CD4-positive, alpha-beta T cell treated with Interleukin-4 for 4 hours (primary cell): ENCODE measurements at places on chromosomes 16 and 17.

DNA sequence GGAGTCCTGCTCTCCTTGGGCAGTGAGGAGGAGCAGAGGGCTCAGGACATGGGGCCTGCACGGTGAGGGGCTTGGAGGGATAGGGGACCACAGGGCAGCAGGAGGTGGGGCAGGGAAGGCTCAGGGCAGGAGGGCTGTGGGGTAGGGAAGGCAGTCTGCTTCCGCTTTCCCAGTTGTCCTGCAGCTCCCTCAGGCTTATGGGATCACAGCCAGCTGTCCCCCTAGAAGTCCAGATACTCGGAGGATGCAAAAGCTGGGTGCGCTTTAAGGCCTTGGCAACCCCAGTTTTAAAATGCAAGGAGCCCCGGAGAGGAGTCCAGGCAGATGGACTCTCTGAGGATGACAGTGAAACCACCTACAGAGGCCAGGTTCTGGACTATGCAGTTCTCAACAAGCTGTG, 299.1 kb upstream of the FOXF1 start:
- DNase-seq, result no peak

GRCh38 chr17:36859003-36859300, 78.3 kb upstream of the LHX1 start:
- DNase-seq, result no peak

DNA sequence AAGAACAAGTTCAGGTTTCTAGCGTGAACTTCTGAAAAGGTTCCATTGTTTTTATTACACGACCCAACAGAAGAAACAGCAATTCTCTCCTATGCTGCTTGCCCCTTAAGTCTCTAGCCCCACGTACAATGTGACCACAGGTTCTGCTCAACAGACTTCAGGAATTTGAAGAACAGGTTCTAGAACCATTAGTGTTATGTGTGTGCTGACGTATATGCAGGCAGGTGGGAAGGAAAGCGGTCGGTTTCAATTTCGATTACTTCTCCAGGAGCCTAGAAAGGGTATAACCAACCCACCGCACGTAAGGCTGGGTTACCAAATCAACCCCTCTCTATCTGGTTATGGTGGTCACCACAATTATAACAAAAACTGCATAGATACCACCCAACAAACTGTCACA, 39.4 kb downstream of the XPO6 start:
- DNase-seq, result no peak

- DNase-seq, result peak; percentile 62
These were observed 18.7 kb upstream of the ADGRG1 start for GRCh38 chr16:57609541-57610401.

DNA sequence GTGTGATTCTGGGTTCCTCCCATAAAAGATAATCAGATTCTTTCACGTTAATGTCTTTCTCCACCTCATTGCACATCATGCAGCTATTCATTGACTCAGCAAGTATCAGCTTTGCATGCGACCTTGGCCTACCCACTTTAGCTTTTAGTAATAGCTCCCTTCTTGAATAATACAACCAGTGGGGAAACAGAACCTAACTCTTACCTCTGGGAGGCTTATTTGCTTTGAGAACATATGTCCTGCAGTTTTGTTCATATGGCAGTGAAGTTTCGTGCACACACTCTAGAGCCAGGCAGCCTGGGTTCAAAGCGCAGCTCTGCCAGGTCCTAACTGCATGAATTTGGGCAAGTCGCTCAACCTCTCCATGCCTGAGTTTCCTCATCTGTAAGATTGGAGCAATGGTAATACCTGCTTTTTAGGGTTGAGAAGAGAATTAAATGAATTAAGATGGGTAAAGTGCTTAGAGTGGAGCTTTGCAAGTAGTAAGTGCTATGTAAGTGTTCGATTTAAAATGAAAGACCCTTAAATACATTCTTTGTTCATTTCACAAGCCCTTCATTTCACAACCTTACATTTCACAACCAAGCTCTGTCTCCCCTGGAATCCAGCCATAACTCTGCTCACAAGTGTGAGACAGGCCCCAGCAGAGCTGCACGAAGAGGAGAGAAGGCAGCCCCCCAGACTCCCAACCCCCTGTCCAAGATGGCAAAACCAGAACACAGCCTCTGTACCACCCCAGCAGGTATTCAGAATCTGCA, 29.3 kb downstream of the MAPT start:
- no peak for DNase-seq

GRCh38 chr17:64698725-64699124, 36.6 kb upstream of the SMURF2 start:
- DNase-seq, result no peak

- DNase-seq, result no peak
These were observed 903.1 kb upstream of the SOX9 start for GRCh38 chr17:71217769-71218168.

DNA sequence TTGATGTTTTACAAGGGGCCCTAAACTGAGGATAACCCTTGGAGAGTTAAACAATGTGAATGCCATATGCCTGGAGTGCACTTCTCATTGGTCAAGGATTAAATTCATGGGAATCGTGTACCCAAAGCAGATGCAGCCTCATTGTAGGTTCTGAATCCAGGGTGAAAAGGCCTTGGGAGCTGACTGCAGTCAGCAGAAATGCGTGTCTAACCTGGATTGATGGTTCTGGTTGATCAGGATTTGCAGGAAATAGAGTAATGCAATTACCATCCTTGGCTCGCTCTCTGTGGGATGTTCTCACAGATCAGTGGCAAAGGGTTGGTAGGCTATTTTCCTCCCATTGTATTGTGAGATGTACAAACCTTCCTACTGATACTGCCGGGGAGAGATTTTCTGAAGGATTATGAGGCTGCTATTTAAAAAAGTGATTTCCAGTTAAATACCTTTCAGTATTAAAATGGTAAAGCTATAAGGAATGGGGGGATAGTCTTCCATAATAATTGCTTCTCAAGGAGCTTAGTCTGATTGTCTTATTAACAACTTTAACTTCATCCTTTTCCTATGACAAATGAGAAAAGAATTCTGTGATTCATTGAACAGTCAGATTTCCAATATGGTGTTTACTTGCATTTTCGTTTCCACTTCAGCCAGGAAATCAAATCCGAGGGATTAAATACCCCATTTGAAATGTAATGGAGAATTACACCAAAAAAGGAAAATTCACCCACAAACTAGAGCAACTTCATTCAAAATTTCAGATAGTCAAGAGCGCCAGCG, 1028.1 kb upstream of the EEF2KMT start:
- no peak for DNase-seq

DNA sequence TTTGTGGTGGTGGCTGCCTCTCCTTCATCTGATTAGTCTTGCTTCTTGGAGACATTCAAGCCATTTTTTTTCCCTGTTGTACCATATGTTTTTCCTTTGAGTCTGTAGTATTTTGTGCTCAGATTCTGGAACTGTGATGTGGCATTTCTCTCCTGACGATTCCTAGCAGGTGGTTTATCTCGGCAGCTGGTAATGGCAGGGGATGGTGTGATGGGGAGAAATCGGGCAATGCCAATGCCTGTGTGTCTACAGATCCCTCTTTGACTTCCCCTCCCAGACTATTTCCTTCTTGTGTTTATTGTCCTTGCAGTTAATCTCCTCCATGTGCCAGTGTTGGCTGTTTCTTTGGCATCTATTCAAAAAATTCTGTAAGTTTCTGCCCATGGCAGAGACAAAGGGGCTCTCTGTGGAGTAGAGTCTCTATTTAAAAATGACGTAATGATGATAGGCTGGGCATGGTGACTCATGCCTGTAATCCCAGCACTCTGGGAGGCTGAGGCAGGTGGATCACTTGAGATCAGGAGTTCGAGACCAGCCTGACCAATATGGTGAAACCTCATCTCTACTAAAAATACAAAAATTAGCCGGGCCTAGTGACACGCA, 90.2 kb upstream of the ERCC4 start:
- DNase-seq, result no peak

DNA sequence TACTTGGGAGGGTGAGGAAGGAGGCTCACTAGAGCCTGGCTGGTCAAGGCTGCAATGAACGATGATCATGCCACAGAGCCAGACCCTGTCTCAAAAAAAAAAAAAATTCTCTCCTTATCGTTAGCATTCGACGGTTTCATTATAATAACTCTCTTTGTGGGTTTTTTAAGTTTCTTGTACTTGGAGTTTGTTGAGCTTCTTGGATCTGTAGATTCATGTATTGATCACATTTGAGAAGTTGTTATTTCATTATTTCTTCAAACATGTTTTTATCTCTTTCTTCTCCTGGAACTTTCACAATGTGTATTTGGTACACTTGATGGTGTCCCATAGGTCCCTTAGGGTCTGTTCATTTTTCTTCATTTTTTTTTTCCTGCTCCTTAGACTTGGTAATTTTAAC, 16.8 kb upstream of the ABCA3 start:
- DNase-seq, result no peak

GRCh38 chr17:75571197-75571884, 16.3 kb upstream of the MYO15B start:
- DNase-seq, result peak; percentile 26

- no peak for DNase-seq
These were observed 13.2 kb downstream of the NAGPA start for GRCh38 chr16:5020551-5020950.

- no peak for DNase-seq
These were observed 679.7 kb upstream of the SOX9 start for GRCh38 chr17:71441098-71441497.

- no peak for DNase-seq
These were observed 116.3 kb upstream of the FOXF1 start for GRCh38 chr16:86393907-86394626.

DNA sequence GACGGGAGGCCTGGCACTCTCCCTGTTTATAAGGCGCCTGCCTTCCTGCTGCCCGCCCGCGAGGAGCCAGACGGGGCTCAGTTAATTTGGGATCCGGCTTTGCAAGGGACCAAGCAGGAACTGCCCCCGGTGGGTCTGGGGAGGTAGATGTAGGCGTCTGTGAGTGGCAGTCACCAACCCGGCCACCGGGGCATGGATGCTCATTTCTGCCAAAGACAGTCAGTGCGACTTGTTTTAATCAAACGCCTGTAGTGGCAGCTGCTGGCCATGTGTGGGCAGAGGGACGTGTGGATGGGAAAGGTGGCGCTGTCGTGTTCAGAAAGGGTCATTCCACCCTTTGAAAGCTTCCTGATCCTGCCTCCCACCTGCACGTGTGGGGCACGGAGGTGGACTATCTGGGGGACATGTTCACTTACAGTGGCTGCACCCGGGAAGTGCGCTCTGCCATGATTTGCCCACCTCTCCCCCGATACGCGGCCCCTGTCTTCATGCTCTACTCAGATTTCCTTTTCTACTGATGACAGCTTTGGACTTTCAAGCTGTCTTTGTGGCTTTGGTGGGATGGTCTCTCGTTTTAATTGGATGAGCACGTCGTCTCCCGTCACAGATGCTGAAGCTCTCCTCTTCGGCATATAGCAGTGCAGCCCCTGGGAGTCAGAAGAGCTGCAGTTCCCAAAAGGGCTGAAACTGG, 60.3 kb upstream of the CIBAR2 start:
- no peak for DNase-seq

DNA sequence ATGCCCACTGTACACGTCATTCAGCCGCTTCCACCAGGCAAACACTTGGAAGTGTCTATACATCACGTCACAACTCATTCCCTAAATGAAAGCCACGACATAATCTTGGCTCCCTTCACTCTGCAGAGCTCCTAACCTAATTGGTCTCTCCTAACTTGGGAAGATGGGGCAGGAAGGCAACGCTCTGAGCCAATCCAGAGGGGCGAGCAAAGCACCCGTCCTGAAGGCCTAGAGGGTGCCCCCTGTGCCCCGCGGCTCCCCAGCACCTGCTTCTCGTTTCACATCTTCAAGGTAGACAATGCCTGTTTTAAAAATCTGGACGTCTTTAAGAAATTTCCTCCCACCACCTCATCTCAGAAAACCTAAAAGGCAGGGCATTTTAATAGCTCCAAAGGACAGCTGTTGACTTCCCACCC, 1.0 kb downstream of the CSNK2A2 start:
- DNase-seq, result no peak

GRCh38 chr17:15782866-15783265, 50.8 kb downstream of the TBC1D26 start:
- DNase-seq, result no peak

GRCh38 chr16:27110524-27110896, 43.8 kb downstream of the C16orf82 start:
- DNase-seq, result no peak

DNA sequence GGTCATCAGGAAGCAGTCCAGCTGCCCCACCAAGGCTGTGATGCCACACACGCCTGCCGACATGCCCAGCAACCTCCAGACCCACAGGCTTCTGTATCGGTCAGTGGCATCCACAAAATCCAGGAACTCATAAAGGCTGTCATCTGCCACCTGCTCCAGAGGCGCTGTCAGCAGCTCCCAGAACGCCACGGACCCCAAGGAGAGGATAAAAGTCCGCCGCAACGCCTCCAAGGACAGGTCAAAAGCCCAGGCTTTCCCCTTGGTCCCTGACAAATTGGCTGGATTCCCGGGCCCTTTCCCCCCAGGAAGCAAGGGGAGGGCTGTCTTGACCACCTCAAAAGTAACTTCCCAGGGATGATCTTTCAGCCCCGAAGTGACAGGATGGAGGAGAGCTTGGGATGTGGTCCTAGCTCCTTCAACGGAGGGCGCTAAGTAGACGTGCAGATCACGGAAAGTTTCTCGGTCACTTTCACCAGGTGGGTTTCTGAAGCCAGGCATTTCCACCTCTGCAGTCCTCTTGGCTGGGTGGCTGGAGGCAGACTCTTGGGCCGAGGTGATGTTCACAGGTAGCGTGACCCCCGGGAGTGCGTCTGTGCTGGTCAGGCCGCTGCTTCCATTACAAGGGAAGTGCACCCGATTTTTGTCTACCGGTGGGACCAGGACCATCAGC, 854 bp downstream of the MFSD6L start:
- DNase-seq, result no peak

DNA sequence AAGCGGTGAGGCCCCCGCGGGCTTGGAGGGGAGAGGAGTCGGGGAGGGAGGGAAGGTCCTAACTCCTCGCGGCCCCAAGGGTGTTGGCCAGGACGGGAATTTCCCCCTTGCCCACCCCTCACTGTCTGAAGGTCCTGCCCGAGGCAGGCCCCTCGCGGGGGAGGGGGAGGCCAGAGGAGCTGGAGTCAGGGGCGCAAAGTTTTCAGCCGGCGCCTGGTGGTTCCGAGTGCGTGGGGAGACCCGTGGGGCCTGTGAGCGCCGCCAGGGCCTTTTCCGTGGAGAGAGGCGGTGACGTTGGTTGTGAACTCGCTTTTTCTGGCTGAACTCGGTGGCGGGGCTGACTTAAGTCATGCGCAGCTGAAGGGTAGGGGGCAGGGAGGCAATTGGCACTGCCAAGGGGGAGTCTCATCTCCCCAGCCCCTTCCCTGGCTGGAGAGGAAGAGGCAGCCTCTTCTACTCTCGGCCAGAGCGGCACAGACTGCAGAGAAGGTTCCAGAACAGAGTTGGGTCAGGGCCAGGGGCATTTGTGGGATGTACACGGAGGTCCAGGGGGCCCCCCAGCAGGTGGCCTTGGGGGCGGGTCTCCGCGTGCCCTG, 1.5 kb downstream of the CACNA1H start:
- no peak for DNase-seq

- DNase-seq, result no peak
These were observed 109.4 kb downstream of the AMFR start for GRCh38 chr16:56315955-56316354.

GRCh38 chr16:76970087-76970744, 220.8 kb upstream of the MON1B start:
- no peak for DNase-seq
